ENCODE measurements at places on chromosomes 4 and X.

DNA sequence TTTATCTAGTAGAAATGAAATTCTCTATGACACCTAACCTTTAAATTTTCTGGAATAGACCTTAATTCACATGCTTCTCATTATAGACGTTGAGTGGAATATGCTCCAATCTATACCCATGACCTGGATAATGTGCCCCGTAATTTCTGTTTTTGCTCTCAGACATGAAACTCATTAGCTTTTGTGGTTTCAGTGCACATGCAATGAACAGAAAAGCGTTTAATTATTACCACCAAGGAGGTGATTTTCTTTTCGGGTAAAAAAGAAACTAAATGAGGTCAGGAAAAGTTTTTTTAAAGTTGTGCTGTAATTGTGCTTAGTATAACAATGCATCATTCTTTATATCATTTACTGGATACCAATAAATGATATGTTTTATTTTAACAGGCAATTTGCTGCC, 1703.9 kb upstream of the TENM3 start:
- no peak for DNase-seq

DNA sequence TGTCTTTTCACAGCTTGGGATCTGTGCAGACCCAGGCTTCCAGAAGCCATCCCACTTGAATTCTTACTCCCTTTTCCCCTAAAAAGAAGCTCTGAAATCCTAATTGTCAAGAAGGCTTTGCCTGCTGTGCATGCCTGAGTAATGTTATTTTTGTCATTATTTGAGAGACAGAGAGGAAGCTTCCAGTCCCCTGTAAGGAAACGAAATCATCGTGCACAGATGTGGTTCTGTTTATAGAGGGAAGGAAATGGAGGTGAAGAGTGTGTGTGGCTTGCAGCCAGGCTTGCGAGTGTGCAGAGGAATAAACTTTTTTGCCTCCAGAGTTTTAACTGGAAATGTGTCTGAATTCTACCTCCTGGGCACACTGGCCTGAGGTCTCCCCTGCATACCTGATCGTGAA, 70.2 kb downstream of the TBL1X start:
- no peak for DNase-seq

DNA sequence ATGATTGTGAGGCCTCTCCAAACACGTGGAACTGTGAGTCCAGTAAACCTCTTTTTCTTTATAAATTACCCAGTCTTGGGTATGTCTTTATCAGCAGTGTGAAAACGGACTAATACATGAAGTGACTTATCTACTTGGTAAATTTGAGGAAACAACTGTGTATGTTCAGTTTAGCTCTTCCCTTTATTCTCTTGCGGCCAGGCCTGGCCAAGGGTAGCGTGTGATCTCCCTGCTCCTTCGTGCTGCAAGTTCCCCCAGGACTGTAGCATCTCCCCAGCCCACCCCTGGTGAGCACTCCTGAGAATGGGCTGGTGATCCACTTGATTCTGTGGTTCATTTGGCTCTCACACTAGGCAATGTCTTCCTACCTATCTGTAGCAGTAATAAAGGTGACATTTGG, 53.2 kb upstream of the CHRNA9 start:
- no peak for DNase-seq

DNA sequence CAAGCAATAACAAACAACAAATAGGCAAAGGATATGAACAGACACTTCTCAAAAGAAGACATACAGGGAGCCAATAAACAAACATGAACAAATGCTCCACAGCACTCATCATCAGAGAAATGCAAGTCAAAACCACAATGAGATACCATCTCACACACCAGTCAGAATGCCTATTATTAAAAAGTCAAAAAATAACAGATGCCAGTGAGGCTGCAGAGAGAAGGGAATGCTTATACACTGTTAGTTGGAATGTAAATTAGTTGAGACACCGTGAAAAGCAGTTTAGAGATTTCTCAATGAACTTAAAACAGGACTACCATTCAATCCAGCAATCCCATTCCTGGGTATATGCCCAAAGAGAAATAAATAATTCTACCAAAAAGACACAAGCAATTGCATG, 129.8 kb upstream of the MAGEB2 start:
- no peak for DNase-seq

DNA sequence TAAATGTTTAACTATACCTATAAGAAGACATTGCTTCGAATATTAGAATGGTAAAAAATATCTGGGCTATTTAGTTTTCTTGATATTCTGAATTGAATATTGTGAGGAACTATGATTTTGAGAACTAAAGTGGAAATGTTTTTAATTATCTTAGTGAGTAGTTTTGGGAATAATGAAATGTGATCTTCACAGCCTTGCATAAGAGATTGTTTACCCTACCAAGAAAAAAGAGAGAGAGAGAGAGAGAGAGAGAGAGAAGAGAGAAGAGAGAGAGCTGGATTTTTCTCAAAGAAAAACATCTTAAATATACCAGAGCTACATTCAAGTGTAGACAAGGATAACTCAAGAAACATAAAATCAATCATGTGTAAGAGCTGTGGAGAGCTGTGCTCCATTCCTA, 148.7 kb upstream of the MAD2L1 start:
- no peak for DNase-seq

DNA sequence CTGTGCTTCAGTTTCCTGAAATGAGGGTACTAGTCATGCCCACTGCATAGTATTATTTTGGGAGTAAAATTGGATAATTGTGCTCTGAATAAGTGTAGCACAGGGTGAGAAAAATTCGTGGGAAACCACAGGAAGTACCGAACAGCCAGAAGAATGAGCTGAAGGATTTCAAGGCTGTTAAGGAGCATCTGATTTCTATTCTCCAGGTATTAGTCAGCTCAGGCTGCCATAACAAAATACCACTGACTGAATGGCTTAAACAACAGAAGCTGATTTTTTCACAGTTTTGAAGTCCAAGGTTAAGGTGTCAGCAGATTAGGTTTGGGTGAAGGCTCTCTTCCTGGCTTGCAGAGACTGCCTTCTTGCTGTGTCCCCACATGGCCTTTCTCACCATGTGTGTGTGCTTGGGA, 41.9 kb downstream of the WWC2 start:
- DNase-seq: no peak

GRCh38 chr4:2742823-2743517, 13.2 kb downstream of the TNIP2 start:
- no peak for DNase-seq

- DNase-seq: no peak
Measured at GRCh38 chr4:165748321-165748720, 124.7 kb upstream of the TLL1 start.

- DNase-seq: no peak
Measured at GRCh38 chr4:19999775-20000414, 251.8 kb upstream of the SLIT2 start.

GRCh38 chrX:34619920-34620319, 37.2 kb downstream of the TMEM47 start:
- no peak for DNase-seq

GRCh38 chr4:74331252-74331651, 23.0 kb downstream of the EPGN start:
- DNase-seq: no peak

DNA sequence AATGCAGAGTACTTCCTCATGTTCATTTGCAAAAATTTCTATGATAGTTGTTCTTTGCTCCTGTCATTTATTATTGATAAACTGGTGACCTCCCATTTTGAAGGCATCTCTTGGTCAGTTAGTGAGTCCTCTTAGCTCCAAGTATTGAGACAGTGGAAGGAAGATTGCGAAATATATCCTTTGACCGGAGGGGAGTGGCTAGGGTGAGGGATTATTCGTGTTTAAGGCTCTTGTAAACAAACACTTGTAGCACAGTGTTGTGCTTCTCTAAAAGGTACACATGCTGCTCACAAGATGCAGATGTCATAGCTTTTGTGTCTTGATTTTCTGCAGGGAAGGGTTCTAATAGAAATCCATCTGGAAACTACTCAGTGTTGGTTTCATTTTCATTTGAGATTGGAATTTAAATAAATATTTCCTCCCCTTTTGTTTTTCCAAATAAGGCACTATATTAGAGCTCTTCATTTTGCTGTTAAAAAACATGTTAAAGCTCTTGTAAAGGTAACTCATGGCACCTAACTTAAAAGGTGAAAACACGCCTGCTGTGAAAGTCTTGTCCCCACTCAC, 21.8 kb downstream of the TXLNG start:
- no peak for DNase-seq

- DNase-seq: no peak
Measured at GRCh38 chr4:124337874-124338273, 374.7 kb downstream of the ANKRD50 start.

- no peak for DNase-seq
Measured at GRCh38 chr4:86330961-86331742, 28.7 kb downstream of the MAPK10 start.

DNA sequence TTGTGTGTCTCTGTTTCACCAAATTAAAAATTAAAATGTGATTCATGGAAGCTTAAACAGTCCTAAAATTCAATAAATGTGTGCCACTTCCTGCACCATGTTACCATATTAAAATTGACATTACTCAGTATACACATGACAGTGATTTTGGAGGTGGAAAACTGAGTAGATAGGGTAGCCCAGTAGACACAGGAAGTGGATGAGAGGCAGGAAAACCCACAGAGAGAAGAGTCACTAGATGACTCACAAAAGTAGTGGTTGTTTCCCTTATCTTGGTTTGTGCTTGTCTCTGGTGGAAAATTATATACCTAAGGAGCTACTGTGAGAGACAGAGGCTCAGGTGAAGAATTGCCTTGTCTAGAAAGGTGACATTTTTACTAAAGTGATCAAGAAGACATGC, 375.8 kb upstream of the CXorf51B start:
- DNase-seq: no peak

DNA sequence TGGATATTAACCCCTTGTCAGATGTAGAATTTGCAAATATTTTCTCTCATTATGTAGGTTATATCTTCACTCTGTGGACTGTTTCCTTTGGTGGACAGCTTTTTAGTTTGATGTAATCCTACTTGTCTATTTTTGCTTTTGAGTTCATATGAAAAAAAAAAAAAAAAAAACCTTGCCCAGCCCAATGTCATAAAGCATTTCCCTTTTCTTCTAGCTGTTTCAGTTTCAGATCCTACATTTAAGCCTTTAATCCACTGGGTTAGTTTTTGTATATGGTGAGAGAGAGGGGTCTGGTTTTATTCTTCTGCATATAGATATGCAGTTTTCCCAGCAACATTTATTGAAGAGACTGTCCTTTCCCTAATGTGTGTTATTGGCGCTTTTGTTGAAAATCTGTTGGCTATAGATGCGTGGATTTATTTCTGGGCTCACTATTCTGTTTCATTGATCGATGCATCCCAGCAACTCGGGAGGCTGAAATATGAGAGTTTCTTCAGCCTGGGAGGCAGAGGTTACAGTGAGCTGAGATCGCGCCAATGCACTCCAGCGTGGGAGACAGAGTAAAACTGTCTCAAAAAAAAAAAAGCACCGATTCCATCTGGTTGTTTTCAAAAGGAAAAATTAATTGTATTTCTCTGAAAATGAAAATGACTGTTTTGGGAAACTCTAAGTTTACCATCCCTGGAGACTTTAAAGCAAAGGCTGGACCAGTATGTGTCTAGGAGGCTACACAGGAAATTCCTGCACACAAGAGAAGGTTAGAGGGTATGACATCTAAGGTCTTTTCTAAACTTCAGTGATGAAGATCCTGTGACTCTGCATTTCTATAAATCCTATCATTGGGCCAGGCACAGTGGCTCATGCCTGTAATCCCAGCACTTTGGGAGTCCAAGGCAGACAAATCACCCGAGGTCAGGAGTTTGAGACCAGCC, 35.6 kb downstream of the STEEP1 start:
- no peak for DNase-seq

- DNase-seq: no peak
Measured at GRCh38 chr4:77454858-77455257, 150.8 kb upstream of the CXCL13 start.
